NCI-H1930 (cell line): ENCODE measurements at places on chromosomes 5 and 9.

DNA sequence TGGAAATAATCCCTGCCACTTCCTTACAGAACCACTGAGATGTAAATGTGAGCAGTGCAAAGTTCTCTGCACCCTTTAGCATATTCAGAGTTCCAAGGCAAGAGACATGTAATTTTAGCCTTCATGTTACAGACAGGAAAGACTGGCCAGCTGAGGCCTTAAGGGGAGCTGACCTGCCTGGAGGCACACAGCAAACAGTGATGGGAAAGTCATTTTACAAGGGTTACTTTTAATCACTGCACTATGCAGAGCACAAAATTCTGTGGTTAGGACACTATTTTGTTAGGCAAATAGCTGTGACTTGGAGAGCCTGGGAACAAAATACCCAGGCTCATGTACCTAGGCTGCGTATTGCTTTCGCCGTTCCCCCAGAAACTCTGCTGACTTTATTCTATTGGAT is 30.2 kb upstream of the TNIP1 start:
- DNase-seq: no peak

DNA sequence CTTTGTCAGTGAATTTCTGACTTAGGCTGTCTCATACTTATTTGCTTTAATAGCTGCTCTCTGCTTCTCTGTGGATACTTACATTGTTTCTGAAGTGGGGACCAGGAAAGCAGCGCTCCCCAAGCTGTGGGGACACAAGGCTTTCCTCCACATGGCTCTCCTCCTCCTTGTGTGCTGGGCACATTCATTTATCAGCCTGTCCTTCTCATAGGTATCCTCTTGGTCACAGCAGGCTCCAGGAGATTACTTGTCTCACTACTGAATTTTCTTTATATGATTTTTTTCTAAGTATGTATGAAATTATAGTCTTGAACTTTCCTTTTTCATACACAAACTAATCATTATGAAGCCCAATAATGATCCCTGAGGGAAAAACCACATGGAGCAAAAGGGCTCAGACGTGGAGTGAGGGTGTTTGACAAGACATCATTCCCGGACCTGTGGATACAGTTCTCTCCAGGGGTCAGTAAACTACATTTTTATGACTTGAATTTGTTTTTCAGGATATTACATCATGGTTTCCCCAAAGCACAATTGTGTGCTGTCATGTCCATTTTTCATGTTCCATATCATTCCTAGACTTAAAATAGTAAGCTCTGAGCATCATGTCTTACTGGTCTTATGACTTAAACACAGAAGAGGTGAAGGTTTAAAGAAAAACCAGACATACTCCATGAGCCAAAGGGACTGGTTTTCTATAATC is 234.5 kb downstream of the PCSK1 start:
- no peak for DNase-seq

- DNase-seq: no peak
Observed at GRCh38 chr5:91306497-91306896, 76.6 kb downstream of the ARRDC3 start.

GRCh38 chr9:109681301-109681700 is 98.7 kb upstream of the PALM2AKAP2 start:
- no peak for DNase-seq

DNA sequence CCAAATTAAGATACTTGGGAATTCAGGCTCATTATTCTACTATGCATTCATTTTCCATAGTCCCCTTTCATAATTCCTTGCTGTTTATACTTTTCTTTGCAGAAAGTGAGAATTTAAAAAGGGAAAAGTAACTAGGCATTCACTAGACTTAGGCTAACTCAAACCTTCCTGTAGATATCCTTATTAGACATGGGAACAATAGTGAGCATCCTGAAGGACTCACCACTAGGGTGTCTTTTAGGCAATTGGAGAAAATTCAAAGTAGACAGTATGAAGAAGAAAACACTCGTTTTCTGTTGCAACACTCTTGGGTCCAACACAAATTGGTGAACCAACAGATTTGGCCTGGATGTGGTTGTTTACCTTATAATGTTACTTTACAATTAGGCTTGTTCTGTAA is 213.2 kb upstream of the GRIN3A start:
- DNase-seq: no peak

DNA sequence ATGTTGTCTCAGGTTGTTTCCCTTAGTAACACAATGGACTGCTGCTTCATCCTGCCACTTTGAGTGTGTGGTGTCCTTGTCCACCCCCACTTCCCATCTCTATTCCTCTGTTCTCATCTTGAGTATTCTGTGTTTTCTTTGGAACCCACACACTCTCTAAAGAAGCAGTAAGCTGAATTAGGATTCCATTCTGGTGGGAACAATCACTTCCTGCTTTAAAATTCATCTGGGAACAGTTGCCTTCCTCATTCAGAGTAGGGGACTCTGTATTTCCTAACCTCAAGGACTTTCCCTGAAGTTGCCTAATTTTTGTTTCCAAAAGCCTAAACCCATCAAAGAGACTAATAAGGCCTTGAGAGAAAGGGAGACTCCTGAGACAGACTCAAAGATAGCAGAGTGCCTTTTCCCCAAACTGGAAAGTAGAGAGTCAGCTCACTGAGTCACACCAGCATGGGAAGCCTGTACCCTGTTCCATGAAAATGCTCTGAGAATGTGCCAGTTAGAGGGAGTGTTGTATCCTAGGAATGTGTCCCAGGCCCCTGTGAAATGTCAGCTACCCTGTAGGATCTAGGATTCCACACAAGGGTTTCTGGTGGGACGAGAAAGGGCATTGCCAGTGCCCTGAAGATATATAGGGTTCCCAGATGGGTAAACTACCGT is 63.6 kb downstream of the CCDC192 start:
- no peak for DNase-seq

DNA sequence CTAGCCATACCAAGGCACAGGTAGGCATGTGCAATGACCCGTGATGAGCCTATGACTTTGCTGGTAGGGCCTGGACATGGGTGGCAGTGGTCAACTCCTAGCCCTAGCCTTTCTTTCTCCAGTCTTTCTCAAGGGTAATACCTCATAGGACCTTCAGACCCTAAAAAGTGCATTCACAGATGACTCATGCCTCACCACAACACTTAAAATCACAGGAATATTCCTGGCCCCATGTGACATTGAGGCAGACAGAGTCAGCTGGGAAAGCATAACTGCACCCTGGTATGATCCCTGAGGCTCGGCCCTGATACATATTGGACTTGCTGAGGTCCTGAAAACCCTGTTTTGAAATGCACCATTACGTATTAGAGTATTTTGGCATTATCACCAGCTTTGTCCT is 449.5 kb downstream of the HINT1 start:
- no peak for DNase-seq

DNA sequence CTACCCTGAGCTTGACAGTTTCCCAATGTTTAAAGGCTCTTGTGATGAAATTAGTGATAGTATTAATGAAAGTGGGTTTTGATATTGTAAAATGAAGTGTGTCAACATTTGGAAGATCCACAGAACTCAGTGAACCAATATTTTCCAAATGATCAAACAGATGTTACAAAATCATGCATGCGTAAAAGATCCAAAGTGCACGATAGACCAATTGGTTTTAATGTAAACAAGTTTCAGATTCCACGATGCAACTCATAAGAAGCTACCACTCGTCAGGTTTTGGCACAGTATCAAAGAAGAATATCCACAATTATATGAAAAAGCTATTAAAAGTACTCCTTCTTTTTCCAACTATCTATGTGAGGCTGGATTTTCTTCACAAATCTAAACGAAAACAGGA is 82.3 kb downstream of the SLC38A9 start:
- DNase-seq: no peak

DNA sequence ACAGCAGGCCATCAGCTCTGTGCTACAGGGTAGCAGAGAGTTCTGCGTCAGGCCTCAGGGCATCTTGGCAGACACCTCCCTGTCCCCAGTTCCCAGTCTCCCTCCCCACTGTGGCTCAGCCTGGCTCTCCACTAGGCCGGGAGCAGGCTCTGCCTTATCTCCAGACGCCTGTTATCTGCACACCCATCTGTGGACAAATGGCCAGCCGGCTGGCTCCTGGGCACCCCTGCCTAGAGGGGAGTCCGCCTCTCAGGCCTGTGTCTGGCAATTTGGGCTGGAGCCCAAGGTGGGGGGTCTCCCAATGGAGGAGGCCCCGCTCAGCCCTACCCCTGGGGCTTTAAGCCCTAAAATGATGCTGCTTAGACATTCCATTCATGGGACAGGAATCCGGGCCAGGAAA is 39.2 kb upstream of the HAND1 start:
- no peak for DNase-seq

DNA sequence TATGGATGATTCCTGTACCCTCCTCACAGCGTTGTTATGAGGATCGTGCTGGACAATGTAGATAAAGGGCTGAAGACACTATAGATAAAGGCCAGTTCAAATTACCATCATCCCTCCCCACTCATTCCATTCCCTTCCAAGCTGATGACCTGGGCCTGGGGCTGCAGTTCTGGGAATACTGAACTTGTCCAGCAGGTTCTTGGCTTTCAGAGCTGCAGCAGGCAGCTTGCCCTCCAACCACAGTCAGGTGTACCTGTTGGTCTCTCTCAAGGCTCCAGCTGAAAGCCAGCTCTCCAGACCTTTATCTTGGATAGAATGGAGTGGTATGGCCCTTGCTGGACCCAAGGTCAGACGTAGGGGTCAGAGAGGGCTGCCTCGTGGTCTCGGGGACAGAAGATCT is 92.5 kb downstream of the PCDH1 start:
- DNase-seq: no peak

DNA sequence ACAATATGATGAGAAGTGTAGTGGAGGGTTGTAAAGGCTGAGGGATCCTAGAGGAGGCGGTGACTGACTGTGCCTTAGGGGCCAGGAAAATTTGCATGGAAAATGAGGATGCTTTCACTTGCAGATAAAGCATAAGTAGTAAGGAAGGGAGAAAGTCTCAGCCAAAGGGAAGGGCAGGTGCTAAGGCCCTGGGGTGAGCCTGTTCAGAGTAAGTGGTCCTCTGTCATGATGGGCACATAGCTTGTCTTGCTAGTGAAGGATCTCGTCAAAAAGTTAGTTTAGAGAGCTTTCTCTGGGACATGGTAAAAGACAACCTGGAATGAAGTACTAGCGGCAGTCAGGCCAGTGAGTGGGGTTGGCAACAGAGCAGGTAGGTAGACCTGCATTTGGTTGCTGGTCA is 75.4 kb upstream of the CPLX2 start:
- DNase-seq: no peak

DNA sequence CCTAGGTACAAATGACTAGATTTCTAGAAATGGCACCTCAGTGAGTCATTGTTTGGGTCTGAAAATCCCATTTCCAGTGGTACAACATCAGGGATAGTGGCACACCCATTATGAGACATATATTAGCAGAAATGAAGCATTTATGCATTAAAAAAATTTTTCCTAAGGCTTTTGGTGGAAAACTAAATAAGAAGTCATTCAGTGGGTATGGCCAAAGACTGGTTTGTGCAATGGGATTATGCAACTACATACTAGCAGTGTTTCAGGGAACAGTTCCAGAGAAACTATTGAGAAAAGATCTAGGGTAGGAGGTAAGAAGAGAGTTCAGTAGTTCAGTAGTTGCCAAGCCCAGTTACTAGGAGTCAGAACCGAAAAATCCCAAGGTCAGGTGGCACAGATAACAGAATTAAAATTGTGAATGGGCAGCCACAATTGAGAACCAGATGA is 106.5 kb upstream of the HAPLN1 start:
- no peak for DNase-seq

DNA sequence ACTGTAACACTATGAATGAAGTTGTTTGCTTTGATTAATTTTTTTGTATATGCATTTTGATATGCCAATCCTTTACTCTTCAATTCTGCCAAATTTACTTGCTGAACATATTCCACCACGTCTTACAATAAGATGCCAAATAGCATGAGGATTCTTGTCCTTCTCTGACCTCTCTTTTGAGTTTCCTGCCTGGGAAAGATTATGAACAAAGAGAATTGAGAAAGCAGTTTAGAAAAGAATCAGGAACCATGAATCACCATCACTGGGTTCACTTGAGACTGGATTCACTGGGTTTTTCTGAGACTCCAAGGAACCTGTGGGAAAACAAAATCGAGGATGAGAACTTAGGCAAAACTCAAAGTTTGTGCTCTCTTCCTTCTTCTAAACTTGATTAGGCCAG is 256.5 kb downstream of the CETN3 start:
- DNase-seq: no peak

DNA sequence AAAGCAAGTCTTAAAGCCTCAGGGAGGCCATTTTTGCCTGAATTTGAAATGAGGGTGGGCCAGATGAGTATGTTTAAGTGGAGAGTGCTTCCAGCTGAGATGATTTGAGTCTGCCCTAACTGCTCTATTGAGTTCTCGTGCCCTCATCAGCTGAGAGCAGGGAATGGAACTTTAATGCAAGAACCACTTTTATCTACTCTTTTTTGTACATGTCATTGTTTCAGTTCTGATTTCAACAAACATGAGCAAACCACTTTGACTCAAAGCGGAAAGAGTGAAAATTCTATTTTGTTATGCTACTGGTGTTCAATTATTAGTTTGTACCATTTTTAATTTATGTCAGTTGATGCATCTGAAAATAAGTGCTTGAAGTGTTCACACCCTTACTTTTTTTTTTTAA is 35.8 kb downstream of the DCAF10 start:
- no peak for DNase-seq

GRCh38 chr5:96566833-96567587 is 95.2 kb upstream of the CAST start:
- no peak for DNase-seq

DNA sequence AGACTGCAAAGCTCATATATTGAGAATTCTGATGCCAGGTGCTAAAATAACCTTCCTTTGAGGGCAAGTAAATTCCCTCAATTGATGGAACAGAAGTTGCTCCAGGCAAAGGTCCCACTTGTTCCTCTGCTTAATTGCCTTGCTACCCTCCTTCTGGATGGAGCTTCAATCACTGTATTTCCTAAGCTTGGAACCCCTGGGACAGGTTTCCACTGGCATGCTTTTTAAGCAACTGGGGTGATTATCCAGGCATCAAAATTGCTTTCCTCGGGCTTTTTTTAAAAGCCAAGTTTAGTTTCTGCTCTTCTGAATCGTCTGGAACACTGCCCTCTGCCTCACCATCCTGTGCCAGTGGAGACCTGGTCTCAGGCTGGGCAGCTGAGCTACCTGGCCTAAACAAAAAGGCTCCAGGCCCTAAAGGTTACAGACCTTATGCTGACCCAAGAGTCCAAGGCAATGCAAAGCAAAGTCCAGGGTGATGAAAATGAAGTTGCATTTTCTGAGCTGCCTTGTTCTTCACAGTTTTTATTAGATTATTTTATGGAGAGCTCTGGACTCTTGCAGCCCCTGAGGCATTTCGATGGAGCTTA is 167.9 kb upstream of the CD180 start:
- DNase-seq: no peak

GRCh38 chr9:5949103-5949699 is 58.5 kb downstream of the MLANA start:
- no peak for DNase-seq

DNA sequence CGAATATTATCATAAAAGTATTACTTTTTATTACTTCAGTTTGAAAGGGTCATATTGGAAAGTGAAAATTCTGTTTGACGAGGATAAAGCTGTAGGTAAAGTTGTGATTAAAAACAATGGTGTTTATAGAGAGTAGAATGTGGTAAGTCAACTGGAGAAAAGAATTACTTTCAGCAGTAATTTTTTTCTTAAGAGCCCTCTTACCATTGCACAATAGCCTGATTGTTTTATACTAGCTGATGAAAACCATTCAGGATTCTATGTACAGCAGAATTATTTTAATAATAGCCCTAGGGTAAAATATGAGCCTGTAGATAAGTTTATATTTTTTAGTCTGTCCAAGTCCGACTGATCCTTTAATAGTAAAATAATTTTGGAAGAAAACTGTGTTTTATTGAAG is 16.6 kb downstream of the CDC42SE2 start:
- DNase-seq: no peak
